ENCODE measurements at places on chromosomes 5 and 9.

DNA sequence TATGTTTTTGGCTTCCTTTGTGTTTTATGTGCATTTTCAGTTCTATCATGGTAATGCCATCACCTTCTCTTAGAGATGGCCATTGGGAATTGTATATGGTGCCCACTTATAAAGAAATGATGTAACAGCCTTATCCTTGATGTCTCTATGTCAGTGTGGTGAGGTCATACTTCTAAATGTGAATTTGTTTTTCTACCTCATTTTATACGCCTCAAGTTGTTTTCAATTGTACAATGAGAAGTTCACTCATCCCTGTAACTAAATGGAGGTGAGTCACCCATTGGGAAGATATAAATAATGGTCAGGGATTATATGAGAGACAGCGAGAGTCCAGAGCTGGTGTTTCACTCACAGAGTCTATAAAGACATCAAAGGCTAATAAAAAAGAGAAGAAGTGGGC lies 402.4 kb downstream of the AGTPBP1 start:
- no peak for DNase-seq

DNA sequence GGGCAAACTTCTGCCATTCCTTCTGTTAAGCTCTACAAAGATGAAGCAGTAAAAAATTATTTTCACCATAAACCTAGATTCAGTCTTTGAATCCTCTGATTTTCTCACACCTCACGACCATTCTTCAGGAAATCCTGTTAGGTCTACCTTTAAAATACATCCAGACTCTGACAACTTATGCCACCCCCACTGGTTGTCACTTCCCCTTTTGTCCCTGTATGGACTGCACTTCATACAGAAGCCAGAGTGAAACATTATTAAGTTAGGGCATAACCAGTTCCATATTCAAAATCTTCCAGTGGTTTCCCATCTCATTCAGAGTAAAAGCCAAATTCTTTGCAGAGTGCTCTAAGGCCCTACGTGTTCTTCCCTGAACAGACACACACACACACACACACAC lies 499.8 kb downstream of the RASEF start:
- no peak for DNase-seq

GRCh38 chr5:123937230-123937629 lies 425.3 kb downstream of the CSNK1G3 start:
- peak; percentile 56 for DNase-seq

DNA sequence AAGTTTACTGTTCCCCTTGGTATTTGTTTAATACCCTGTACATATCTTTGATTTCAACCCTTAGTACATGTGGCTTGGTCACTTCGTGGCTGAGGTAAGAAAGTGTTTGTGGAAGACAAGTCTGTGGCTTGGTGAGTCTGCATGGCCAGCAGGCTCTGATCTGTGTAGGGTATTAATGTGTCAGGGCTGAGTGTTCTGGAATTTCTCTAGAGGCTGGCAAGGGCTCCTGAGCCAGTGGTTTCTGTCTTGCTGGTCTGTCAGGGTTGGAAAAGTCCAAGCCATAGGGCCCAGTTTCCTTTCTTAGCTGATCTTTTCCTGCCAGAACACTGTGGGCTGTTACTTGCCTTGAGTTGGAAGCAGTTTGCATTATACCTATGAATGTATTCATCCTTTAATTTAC lies 48.0 kb upstream of the FBXL7 start:
- no peak for DNase-seq

DNA sequence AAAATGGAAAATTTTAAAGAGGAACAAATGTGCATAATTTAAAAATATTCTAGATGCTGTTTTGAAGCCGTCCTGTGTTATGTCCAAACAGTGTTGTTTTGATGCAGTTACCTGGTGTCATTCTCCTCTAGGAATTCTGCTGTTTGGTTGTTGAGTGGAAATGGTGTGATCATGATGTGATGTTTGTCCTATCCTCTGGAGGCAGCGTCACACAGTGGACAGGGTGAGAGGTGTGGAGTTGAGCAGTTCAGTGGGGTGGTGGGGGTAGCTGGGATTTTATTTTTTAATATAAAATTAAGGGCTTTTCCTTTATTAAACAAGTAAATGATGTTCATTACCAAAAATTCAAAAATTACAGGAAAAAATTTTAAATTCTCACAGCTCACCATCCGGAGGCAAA lies 31.2 kb downstream of the PRDM6 start:
- DNase-seq, result no peak

GRCh38 chr9:137262909-137263285 lies 7.8 kb downstream of the NELFB start:
- no peak for DNase-seq

DNA sequence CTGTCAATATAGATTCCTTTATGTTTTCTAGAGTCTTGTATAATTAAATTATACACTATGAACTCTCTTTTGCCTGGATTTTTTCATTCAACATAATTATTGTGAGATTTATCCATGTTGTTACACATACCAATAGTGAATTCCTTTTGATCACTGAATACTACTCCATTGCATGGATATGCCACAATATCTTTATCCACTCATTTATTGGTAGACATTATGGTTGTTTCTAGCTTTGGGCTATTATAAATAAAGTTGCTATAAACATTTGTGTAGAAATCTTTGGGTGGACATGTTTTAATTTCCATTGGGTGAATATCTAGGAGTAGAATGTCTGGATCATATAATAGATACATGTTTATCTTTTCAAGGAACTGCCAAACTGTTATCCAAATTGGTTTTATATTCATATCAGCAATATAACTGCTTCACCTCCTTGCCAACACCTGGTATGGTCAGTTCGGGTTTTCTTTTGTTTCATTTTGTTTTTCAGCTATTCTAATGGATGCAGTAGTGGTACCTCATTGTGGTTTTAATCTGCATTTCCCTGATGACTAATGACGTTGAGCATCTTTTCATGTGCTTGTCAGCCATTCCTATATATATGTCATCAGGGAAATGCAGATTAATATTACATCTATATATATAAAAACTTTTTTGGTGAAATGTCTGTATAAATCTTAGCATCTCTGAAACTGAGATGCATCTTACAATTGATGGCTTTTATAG lies 32.1 kb upstream of the TCF7 start:
- no peak for DNase-seq

DNA sequence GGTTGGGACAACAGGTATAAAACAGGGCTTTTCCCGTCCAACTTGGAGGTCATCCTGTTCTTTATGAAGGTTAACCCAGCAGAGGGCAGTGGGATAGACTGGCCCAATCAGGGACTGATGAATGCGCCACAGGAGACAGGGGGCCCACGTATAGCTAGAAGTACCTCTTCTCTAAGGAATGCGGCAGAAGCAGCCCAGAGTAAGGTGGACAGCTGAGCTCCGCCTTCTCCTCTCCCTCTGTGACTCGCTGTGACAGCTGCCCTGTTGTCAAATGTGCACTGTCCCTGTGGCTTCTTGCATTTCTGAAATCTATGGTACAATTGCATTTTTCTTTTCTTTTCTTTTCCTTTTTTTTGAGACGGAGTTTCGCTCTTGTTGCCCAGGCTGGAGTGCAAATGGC lies 306.6 kb downstream of the FBXL7 start:
- DNase-seq, result no peak

GRCh38 chr5:78005021-78005785 lies 229.1 kb upstream of the TBCA start:
- peak; percentile 89 for DNase-seq

DNA sequence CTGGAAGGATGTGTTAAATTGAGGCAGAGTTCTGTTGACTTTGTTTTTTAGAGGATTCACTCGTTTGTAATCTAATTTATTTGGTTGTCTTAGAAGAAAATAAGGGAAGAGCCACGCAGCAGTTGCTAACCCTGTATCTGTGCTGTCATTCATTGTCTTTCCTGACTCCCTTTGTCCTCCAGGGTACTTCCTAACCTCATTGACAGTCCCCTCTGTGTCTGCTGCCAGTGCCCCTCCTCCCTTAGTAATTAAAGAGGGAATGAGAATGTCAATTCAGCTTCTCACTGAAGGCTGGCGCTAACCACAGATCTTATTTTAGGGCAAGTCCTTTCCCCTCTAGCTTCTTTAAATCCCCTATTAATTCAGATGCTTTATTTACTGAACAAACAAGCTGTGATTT lies 84.0 kb downstream of the MAST4 start:
- DNase-seq, result no peak

DNA sequence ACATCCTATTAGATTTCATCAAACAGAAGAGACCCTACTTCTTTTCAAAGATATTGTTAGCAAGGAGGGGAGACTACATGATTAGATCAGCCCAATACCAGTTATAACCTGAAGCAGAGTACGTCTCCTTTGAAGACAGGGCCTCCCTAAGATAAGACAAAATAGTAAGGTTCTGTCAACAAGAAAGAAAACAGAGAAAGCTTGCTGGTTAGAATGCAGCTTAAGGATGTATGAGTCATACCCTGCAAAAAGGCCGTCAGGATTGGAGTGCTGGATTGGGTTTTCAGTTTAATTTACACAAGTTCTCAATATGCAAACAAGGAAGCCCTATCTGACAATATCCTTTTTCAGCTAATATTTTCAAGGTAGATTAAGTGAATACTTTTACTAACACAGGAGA lies 1581.2 kb upstream of the WWC1 start:
- no peak for DNase-seq

All from SHP77 treated with DMSO at 0.1 percent for 48 hours (cell line).